Motor neuron (in vitro differentiated cells): ENCODE measurements at places on chromosomes 1 and 21. TPM values are rescaled to one million over a fixed set of nuclear protein-coding genes. Genes with fewer than 3 reads are reported as not detected.

DNA sequence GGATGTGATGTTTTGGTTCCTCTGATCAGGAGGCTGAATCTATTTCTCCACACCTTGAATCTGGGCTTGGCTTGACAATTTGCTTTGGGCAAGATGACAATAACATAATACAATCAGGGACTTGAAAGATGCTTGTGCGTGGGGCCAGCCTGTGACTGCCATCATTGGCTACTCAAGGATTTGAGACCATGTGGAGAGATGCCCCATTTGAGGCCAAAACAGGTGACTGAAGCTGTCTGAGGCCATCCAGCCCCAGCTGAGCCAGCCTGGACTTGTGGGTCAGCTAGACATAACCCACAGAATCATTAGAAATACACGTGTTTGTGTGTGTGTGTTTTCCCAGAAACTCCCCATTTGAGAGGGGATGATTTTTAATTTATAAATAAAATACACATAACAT, 421.5 kb downstream of the PTPRU start:
- no peak for ATAC-seq

DNA sequence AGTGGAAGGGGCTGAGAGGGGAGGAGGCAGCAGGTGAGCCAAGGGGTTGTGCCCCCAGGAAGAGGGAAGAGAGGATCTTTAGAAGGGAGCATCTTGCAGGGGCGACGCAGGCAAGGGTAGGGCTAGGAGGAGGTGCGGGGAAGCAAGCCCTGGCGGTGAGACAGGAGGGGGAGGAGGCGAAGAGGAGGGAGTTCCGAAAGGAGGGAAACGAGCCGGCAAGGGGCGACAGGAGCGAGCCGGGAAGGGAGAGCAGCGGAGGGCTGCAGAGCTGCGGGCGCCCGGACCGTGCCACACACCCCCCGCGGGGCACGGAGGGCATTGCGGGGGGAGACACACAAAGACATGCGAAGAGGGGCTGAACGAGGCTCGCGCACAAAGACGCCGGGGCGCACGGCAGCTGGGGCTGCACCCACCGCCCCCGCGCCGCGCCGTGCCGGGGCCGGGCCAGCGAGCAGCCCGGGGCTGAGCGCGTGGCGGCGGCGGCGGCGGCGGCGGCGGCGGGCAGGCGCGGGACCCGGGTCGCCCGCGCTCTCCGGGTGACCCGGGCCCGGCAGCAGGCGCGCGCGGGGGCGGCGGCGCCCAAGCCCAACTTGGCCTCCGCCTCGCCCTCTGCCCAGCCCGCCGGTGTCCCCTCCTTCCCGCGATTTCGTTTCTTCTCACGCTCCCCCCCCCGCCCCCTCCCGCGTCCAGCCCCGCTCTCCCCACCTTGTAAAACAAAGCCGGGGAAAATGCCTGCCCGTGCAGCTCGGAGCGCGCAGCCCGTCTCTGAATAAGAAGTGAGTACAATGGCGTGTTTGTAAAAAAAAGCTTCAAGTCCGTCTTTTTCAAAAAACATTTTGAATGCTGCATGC, at the start of gene KCNK2:
KCNK2 (plus strand) TSS at position 206 of the 851 bp plus-strand sequence. CDS start 649 bp downstream, outside the sequence.
- ATAC-seq = peak; percentile 70

CD1C gene
- total RNA-seq = not detected in 2 replicates

GRCh38 chr1:173863224-173864161, 4.3 kb downstream of the GAS5 start:
- no peak for ATAC-seq

DNA sequence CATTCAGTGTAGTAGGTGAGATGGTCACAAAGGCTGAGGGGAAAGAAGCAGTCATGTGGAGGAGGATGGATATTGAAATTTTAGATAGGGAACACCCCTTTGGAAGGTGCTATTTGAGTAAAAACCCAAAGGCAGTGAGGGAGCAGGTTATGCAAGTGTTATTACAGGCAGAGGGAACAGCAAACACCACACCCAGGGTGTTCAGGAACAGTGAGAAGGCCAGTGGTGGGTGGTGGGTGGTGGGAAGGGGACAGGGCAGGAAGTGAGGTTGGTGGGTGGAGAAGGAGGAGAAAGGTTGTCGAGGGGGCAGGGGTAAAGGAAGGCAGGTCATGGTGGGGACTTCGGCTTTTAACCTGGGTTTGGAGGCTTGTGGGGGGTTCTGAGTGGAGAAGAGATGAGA, 39.2 kb upstream of the SCMH1 start:
- ATAC-seq = peak; percentile 13

PLCH2 gene
- 4.5 and 5.0 TPM in 2 replicates for total RNA-seq

NR5A2 gene
- 1.1 and 1.3 TPM in 2 replicates for total RNA-seq

DNA sequence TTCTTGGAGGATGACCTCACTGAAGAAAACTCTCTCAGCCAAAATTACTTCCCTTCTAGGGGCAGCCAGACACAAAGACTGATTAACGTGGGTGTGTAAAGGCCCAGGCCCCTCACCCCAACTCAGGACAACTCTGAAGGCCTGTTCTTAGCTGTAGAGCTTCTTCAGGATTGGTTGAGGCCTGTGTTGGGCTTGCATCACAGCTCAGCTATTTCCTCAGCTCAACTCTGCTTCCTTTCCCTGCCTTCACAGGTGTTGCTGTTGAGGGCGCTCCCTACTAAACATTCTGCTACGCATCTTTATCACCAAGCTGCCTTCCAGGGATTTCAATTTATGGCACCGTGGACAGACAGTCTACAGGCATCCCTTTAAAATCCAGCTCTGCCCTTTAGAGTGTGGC, 36.8 kb downstream of the MAB21L3 start:
- ATAC-seq = no peak

- peak; percentile 29 for ATAC-seq
Measured at GRCh38 chr1:63863145-63863544, 89.3 kb downstream of the ROR1 start.

DNA sequence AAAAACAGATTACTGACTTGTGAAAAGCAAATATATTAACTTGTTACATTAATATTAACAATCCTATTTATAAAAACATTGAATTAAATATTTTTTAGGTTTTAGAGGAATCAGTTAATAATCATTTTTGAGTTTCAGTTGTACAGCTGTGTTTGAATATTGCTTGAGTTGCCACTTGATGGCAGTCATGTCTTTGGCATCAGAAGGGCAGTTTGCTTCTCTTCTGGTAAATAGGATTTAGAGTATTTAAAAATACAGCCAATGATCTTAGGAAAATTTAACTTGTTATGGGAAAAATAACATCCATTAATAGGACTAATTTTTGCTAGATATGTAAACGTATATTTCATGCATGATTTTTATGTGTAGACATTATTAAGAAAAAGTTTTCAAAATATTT, 234.1 kb downstream of the NCAM2 start:
- no peak for ATAC-seq

GRCh38 chr1:245528258-245528635, 373.5 kb downstream of the KIF26B start:
- no peak for ATAC-seq

PRUNE1 gene
- total RNA-seq = 24.9 and 28.4 TPM in 2 replicates

DNA sequence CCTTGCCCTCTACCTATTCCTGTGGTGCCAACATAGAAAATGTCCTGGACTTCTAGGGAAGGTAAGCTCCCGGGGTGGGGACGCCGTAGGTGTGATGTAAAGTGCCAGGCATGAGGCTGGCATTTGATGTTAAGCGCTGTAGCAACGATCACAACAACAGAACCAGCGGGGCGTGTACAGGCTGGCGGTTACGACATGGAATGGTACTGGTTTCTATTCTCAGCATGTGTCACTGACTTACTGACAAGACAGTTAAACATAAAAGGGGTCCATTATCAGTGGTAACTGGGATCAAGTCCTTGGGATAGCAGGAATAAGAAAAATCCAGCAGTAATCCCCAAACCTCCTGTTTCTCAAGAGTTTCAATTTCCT, 58.9 kb downstream of the TGFBR3 start:
- no peak for ATAC-seq

DNA sequence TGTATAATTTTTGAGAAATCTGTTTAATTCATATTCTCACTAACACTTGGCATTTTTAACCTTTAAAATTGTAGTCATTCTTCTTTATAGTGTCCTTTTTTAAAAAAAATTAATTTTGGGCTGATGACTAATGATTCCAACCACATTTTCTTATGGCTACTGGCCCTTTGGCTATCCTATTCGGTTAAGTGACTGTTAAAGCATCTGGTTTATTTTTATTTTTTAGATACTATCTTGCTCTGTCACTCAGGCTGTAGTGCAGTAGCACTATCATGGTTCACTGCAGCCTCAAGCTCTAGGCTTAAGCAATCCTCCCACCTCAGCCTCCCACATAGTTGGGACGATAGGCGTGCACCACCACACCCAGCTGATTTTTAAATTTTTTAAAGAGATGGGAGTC, 723.2 kb upstream of the CXADR start:
- no peak for ATAC-seq

DNA sequence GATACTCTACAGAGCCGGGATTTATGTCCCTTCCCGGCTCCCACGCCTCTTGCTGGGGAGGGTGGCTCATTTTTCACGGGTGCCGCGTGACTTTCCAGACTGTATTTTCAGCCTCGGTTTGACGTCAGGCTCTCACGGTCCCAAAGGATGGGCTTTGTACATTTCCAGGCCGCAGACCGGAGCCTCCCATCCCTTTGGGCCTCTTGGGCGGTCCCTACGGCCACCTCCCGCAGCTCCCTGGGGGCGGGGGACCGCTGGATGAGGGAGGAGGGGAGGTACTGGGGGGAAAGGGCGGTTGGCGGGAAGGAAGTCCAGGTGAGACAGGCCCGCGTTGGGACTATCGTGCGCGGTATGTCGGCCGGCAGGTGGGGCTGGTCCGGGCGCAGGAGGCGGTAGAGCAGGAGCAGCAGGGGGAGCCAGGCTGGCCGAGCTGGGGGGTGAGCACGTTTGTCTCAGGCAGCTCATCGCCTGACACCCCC, 17.9 kb downstream of the UBL4B start:
- peak; percentile 82 for ATAC-seq
